NCI-H2081 (cell line): ENCODE measurements at places on chromosomes 12 and 14.

GRCh38 chr12:124359671-124360581 lies 65.0 kb downstream of the RFLNA start:
- DNase-seq = peak; percentile 86

DNA sequence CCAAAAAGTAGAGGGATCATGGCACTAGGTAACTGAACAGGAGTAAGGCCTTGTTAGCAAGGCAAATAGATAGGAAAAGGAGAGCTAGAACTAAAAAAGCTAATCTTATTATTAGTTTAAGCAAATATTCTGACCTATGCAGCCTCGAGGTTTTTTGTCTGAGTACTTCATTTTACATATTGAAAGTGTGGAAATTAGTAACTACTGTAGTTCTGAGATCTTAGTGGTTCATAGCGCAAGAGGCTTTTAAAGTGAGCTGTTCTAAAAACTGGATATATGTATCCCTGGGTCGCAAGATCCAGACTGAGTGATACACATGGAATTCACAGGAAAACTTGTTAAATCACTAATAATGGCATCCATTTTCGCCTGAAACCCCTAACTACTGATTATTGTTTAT lies 411.0 kb upstream of the SOX5 start:
- DNase-seq = no peak

GRCh38 chr12:90854136-90854689 lies 100.8 kb downstream of the CCER1 start:
- DNase-seq = peak; percentile 56

GRCh38 chr14:92074555-92074954 lies 31.8 kb downstream of the ATXN3 start:
- no peak for DNase-seq

DNA sequence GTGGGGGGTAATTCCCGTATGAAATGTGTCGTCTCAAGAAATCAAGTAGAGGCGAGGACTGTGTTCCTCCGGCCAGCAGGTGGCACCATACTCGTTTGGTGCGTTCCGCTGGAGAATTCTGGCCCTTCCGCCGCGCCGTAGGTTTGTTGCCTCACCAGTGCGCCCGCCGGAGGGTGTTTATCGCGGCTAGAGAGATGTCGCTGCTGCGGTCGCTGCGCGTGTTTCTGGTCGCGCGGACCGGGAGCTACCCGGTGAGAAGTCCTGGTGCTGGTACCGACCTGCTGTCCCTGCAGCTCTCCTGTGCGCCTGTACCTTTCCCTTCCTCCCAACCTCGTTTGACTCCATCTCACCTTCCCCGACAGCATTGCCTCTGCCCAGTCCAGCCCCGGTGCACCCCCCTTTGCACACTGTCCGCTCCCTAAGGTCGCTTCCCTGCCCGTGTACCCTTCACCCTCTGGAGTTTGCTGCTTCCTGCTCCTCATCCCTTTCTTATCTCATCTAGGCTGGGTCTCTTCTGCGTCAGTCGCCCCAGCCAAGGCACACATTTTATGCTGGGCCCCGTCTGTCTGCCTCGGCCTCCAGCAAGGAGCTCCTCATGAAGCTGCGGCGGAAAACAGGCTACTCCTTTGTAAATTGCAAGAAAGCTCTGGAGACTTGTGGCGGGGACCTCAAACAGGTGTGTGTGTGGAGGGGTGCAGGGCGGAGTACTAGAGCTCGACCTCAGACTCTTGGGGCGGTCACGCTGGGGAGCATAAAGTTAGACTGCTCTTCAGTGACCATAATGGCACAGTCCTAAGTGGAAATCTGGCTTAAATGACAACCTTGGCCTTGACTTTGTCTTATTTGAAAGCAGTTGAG lies at the start of gene TSFM:
TSFM (plus strand) TSS at position 180 of the 858 bp plus-strand sequence; CDS start at position 195, 15 bp downstream.
- peak; percentile 96 for DNase-seq

GRCh38 chr12:70094467-70094866 lies 148.8 kb upstream of the CNOT2 start:
- DNase-seq = no peak

DNA sequence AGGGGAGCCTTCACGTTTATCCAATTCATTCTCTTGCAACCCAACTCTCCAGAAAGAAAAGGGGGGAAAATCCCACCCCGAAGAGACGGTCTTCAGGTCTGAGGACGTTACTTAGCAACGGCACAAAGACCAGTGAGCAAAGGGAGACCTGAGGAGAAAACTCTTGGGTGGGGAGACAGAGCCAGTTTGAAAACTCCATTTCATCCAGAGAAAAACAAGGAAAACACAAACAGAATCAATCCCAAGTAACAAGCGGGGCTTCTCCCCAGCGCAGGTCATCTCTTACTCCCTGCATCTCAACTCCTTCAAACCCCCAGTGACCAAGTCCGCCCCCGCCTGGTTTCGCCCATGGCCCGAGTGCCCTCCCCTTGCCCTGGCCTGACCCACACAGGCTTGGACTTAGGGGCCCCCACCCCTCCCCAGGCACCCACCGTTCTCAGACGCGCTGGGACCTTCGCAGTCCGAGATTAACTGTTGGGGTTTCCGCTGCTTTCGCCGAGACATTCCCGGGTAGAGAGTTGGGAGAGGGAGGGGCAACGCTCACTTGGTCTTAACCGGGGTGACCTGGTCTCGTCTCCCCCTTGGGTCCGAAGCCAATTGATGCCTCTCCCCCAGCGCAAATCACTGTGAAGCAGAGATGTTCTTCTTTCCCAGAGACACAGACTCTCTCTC lies 10.4 kb upstream of the SALL2 start:
- no peak for DNase-seq

GRCh38 chr12:20757-21156 lies 45.8 kb upstream of the IQSEC3 start:
- no peak for DNase-seq

DNA sequence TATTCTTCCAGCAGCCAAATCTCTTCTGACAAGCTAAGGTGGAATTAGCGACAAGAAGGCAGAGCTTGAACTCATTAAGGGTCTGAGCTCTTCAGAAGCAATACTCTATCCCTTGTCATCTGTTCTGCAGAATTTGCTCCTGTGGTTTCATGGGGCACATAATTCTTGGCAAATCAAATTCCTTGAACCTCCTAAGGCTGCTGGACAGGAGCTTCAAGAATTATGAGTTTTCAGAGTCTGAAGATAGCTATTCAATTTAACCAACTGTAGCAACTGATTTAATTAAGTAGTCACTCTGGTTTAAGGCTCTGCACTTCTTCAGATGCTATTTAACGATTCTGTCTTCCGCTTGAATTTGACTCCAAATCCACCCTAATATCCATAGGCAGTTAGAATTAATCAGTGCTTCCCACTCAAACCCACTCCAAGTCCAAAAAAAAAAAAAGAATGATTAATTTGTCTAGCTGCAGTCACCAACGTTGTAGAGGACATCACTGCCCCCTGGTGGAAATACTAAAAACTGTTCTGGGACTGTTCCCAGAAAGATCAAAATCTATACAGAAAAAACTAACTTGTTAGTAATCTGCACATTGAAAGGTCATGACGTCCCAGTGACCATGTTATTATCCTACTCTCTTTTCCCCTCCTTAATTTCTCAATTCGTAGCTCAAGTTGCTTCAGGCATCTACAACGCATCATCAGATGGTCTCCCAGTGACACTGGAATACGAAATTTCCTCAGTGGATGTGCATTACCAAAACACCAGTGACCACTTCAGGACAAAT lies 169.9 kb downstream of the KIF21A start:
- DNase-seq = peak; percentile 42

DNA sequence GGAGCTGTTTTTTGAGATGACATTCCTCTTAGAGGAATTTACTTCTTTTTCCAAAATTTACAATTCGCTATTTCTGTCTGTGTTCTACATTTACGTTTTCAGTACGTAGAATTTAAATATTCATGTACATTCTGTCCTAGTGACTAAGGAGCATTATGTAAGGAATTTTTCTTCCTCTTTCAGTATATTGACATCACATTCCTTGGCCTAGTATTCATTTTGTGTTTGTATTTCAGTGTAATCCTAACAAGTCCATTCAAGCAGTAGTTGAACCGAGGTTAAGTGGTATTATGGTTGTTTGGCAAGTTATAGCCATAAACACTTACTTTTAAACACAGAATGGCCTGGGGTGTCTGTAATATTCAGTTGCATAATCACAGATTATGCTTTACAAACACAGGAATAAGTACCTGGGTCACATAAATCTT lies 465.2 kb downstream of the PCNX1 start:
- no peak for DNase-seq

DNA sequence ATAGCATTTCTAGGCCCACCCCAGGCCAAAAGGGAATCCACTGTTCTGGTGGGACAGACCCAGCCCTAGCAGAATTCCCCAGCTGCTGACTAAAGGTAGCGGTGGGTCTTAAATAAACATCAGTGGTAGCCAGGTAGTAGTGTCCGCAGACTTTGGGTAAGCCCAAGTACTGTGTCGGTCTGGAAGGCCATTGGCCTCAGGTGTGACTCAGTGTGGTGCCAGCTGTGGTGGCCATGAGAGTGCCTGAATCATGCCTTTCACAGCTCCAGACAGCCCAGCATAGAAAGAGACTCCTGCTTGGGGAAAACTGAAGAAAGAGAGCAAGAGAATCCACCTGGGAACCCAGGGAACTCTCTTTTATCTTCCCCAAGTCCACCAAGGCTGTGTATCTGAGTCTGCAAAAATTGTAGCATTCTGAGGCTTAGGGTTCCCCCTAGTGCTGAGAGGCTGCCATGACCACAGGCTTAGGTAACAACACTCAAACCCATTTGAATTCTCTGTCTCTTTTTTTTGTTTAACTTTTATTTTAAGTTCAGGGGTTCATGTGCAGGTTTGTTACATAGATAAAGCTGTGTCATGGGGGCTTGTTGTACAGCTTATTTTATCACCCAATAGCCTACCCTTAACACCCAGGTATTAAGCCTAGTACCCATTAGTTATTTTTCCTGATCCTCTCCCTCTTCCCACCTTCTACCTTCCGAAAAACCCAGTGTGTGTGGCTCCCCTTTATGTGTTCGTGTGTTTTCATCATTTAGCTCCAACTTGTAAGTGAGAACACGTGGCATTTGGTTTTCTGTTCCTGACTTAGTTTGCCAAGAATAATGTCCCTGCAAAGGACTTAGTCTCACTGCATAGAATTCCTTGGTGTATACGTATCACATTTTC lies 16.7 kb upstream of the CD163L1 start:
- DNase-seq = peak; percentile 23

DNA sequence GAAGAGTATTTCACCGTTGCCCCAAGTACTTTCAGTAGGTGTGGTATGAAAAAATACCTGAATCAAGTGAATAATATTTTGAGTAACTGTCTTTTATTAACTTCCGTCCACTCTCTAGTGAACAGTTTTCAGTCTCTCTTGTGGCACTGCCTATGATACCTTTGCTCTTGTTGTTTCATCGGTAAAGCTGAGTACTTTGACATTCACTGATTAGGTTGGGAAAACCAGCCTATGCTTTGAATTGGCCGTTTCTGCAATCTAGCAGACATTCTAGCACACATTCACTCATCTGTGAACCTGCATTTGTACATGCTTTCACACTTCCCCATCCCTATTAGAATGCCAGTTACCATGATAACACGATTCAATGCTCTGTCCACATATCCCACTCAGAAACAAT lies 217.3 kb downstream of the FBXL14 start:
- DNase-seq = no peak

DNA sequence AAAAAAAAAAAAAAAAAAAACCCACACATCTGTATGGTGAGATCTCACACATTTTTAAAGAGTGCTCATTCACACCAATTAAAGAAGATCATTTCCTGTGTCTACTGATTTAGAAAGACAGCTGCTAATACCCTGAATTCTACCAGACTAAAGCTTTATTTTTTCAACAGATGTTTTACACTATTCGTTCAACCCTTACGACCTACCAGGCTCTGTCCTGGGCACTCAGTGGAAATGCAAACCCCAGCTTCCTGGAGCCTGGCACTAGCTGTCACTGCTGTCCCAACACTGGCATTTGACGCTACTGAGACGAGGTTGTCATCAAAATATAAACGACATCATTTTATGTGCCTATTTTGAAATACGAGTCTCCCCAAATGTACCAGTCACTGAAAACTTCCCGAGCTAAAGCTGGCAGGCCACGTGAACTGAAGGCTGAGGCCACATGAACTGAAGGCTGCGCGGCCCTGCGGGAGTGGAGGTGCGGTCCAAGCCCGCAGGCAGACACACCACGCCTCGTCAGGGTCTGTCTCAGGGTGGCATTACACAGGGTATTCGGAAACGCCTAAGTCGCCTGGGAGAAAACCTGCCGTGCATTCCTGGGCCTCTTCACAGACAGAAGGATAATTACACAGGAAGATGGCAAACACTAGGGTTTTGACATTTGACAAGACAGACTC lies 27.2 kb downstream of the SLC15A4 start:
- DNase-seq = no peak

DNA sequence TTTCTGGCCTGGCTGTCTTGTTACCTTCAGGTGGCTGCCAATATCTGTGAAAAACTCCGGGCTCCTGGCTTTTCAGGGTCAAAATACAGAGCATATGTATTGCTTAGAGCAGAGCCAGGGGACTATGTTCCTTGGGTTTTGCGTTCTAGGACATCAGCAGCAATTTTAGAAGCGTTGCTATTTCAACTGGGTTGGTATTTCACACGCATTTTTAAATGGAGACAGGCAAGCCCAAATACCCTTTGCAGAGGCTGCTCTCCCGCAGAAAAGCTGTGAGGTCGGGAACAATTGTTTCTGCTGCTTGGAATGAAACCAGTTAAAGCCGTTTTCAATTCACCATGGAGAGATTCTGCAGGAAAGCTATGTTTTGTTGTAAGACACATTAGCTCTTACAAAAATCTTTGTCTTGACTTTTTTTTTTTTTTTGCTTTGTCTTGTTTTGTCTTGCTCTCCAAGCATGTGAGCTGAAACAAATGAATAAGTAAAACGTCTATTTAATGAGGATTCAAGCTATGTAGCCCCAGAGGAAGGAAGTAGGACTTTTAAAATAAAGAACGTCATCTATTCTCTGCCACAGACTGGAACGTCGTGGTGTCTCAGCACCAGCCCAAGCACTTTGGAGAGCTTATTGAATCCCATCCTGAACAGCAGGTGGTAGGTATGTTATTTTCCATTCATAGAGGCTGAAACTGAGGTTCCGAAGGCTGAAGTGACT lies 181.0 kb upstream of the TBX3 start:
- DNase-seq = no peak

- DNase-seq = no peak
Observed at GRCh38 chr14:82905762-82906161, 1372.1 kb upstream of the SEL1L start.

GRCh38 chr14:95360828-95361227 lies 41.1 kb upstream of the CLMN start:
- DNase-seq = no peak

- DNase-seq = no peak
Observed at GRCh38 chr12:92640691-92641090, 62.1 kb upstream of the PLEKHG7 start.

DNA sequence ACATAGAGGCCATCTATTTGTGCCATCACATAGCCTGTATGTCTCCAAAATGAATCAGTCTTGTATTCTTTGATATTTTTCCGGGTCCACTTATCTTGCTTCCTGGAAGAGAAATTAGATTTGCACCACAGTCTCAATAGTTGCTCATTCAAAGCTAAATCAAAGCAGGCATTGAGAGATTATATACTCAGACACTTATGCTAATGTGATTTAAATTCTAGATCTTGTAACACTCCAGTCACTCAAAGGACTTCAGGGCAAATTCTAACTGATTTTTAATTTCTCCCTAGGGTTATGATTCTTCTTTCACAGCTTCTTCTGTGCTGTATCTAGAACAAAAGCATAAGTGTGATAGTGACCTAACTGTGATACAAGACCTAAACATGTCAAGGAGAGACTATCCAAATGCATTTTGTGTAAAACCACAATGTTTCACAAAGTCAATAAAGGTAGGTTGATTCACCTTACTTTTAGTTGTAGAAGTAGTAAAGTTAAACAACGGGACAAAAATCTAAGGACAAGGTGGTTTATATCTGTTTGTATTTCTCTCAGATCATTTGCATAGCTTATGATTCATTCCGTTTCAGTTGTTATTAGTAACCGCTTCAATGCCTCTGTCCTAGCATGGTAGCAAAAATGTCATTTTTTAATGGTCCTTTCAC lies 26.8 kb downstream of the PLBD1 start:
- DNase-seq = no peak
